ENCODE measurements at places on chromosomes 5 and 9. TPM values are rescaled to one million over a fixed set of nuclear protein-coding genes. Genes with fewer than 3 reads are reported as not detected.

The FGF1 gene
- not detected for total RNA-seq

The FIBCD1 gene
- not detected for total RNA-seq

DNA sequence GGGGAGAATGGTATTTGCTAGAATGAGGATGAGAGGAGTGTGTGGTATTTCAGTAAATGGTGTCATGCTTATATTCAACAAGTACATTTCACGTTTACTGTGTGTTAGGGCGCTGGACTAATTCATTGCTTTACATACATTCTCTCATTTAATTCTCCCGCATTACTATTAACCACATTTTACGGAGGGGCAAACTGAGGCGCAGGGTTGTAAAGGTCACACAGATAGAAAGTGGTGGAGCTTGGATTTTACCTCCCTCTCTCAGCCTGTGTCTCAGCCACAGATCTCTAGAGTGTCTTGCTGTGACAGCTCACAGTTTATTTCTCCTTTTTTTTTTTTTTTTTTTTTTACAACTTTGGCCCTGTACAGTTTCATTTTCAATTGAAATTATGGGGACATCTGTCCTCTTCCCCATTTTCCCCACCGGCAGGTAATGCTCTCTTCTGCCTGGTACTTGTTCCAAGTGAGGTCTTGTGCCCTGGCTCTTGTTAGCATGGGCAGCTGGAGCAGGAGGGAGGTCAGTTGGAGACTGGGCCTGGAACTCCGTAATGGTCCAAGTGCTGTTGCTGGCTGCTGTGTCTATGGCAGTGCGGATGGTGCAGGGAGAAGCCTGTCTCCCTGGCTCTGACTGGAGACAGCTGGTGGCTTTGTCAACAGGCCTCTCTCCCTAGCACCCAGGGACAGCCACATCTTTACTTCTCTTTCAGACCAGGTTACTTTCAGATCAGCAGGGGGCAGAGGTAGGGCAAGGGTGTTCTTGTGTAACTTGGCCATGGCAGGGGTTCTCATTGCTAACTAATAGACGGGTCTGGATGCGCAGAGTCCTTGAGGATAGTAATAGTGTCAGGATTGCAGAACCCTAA, 20.5 kb upstream of the NDST1 start:
- DNase-seq: no peak

GRCh38 chr9:35771534-35771933, 17.5 kb upstream of the MSMP start:
- no peak for DNase-seq

DNA sequence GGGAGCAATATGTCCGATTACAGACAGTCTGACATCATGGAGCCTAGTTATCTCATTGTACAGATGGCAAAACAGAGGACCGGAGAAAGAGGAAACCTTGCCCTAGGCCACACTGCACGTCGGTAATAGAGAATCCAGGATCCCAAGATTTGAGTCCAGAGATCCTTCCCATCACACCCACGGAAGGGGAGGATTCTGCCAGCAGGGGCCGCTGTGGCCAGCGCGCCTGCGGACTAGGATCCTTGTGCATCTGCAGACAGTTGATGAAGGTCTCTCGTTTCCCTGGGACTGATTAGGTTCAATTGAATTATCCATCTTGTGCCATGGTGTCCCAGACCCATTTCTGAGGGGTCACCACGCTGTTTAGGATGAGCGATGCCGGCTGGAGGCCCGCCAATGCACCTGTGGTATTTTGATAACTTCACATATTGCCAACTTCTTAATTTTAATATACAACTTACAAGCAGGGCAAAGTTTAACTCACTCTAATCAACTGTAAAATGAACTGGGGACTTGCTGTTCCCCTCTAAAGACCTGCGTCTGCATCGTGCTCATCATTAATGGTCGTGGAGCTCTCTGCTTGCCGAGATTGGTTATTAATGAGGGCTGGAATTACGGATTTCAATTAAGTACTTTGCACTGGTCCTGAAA, 592.7 kb upstream of the BRINP1 start:
- no peak for DNase-seq

GRCh38 chr9:136854113-136854841, 2.1 kb downstream of the MAMDC4 start:
- no peak for DNase-seq

GRCh38 chr5:157835041-157835440, 23.9 kb downstream of the CLINT1 start:
- no peak for DNase-seq

GRCh38 chr5:151674626-151675610, 11.8 kb downstream of the SPARC start:
- no peak for DNase-seq

DNA sequence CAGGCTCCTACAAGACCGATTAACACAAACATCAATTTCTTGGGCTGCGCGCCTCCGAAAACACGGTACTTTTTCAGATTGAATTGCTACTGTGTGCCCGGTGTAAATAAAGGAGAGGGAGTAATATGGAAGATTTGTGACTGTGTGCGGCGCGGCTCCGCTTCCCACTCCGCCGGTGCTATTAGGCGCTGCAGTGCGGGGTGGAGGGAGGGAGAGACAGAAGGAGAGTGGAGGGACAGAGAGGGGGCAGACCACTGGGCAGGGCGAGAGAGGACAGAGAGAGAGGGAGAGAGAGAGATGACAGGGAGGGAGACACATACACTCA, 24.7 kb upstream of the RNU6ATAC start:
- DNase-seq: no peak

DNA sequence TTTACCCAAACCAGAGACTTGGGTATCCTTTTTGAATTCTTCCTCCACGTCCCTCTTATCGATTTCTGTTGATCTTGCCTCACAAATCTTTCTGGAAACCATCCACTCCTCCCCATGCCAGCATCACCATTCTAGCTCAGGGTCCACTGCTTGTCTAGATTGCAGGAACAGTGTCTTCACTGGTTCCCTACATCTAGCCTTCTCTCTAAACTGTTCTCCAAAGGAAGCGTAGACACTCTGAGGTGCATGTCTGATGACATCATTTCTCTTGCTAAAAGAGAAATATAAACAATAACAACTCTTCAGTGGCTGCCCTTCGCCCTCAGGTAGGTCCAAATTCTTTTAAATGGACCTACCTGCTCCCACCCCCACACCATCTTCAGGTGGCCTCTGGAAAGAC, 200.1 kb downstream of the DCP2 start:
- no peak for DNase-seq

- no peak for DNase-seq
These were observed 105.7 kb downstream of the LURAP1L start for GRCh38 chr9:12880406-12881015.

DNA sequence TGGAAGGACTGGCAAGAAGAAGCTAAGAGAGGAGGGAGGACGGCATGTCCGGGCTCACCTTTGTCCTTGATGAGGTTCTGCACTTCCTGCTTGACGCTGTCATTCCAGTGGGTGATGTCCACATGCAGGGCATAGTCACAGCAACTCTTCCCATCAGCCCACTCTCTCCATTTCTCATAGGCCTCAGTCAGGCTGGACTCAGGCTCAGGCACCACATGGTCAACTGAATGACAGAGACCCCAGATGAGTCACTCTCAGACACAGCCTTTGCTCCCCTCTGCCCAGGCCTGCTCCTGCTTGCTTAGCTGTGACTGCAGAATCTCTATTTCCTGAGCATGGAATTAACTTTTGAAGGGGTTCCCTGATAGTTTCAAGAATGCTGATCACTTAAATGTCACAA, 94.2 kb downstream of the DPYSL3 start:
- DNase-seq: no peak

DNA sequence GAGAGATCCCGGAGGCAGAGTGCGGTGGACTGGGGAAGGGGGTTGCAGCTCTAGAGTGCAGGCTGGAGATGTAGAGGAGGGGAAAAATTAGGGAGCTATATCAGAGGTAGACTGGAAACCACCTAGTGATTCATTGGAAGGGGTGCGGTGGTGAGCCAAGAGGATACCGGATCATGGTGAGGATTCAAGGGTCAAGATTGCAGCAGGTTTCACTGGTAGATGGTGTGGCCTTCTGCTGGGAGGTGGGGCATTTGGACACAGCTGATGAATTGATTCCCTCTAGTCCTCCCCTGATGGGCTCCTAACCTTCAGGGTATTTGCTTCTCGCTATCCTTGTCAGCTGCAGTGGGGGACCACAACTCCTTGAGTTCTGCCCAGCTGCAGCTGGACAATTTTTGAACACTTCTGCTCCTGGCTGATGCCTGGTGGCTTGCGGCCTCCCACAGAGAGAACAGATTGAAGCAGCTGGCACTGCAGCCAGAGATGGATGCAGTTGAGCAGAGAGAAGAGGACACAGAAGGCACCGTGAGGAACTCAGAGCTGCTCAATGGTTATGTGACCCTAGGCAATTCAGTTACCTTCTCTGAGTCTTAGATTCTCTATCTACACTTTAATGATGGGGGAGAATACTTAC, 134.4 kb upstream of the ABCA1 start:
- no peak for DNase-seq

DNA sequence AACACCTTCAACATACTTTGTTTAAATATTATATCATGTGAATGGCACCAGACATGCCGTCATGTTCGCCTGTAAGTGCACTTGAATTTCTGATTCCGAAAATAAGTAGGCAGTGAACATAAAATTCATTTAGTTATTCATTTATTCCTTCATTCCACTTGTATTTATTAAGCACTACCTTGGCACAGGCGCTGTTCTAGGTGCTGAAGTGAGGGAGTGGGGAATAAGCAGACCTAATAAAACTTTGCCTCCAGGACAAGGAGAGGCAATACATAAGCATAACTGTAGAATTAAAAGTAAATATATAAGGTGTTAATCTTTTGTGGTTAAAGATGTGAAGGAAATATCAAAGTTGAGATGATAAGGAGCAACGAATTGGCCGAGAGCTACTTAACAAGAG, 297.4 kb downstream of the TENT4A start:
- DNase-seq: no peak

DNA sequence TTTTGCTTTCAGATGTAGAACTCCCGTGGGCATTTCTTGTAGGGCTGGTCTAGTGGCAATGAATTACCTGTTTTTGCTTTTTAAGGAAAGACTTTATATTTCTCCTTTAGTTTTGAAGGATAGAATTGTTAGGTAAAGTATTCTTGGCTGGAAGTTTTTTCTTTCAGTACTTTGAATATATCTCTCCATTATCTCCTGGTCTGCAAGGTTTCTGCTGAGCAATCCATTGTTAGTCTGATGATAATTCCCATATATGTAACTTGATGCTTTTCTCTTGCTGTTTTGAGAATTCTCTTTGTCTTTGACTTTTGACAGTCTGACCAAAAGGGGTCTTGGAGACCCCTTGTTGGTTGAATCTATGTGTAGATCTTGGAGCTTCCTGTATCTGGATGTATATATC, 198.1 kb downstream of the TMEM167A start:
- DNase-seq: no peak
